ENCODE measurements at places on chromosomes 2 and 18.

GRCh38 chr18:63150942-63151421 lies 168.6 kb downstream of the BCL2 start:
- no peak for DNase-seq

GRCh38 chr2:4416431-4416830 lies 713.1 kb downstream of the DCDC2C start:
- no peak for DNase-seq

GRCh38 chr2:66559672-66560071 lies 124.7 kb downstream of the MEIS1 start:
- no peak for DNase-seq

- DNase-seq, result no peak
Observed at GRCh38 chr2:157440404-157441071, 3.4 kb downstream of the CYTIP start.

DNA sequence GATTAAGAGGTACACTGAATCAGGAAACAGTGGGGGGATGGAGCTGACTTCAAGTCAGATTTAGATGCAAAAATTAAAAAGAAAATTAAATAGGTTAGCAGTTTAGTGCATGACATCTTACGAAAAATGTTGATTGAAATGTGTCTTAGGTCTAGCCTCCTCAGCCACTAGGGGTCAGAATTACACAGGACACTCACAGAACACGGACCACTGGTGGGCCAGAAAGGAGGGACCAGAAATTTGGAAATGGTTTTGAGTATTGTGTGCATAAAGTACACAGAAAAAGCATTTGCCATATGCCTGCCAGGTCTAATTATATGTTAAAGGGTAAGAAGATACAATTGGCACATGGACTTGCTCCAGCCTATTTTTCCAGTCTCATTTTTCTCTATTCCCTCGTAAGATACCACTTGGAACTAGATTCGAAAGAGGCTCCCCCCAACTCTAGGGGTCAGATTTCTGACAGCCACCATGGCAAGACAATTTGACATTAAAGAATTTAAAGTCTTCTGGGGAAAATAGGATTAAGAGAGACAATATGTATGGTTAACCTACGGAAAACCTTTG lies 550.2 kb upstream of the SETBP1 start:
- peak; percentile 29 for DNase-seq

DNA sequence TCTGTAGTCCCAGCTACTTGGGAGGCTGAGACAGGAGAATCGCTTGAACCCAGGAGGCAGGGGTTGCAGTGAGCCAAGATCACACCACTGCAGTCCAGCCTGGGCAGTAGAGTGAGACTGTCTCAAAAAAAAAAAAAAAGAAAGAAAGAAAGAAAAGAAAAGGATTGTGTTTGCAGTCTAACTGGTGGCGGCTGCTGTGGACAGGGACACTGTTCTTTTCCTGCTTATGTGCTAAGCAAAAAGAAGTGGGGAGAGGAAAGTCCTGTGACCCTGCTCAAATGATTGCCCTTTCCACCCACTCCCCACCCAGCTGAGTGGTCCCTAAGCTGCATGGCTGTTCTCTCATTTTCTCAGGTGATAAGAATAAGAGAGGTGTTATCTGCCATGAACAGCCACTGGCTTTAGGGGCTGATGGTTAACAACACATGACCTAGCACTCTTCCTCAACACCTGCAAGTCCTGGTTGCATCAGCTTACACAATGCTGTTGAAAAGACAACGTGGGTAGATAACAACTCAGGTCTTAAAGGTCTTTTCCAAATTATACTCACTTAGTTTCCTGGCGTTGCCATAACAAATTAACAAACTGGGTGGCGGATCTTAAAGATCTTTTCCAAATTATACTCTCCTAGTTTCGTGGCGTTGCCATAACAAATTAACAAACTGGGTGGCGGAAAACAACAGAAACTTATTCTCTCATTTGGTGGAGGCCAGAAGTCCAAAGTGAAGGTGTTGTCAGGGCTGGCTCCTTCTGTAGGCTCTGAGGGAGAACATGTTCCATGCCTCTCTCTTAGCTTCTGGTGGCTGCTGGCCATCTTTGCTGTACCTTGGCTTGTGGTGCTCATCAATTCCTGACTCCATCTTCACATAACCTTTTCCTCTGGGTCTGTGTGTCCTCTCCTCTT lies 90.3 kb upstream of the RTN4 start:
- DNase-seq, result no peak

DNA sequence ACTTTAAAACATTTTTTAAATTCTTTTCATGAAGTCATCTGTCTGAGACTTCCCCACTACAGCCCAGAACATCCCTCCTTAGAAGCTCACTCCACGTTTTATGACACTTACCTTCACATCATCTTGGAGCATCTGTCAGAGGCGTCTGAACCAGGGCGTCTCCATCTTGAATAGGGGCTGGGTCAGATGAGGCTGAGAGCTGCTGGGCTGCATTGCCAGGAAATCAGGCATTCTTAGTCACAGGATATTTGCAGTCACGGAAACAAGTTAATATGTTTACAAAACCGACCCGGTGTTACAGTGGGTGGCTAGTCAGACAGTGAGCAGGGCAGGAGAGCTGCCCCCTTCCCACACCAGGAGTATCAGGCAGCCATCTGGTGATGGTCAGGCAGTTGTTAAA lies 456.5 kb downstream of the FBXO15 start:
- no peak for DNase-seq

- DNase-seq, result no peak
Observed at GRCh38 chr2:112174383-112174782, 36.2 kb downstream of the FBLN7 start.

DNA sequence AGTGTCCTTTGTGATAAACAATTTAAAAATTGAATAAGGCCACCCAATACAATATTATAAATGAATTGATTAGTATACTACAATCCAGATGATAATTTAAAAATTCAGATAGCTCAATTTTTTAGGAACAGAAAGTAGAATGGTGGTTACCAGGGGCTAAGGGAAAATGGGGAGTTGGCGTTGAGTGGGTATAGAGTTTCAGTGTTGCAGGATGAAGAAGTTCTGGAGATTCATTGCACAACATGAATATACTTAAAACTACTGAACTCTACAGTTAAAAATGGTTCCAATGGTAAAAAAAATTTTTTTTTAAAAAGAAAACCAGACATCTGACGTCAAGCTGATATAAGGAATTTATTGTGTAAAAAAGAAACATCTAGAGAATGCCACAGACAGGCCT lies 20.9 kb downstream of the SLC39A6 start:
- no peak for DNase-seq

- no peak for DNase-seq
Observed at GRCh38 chr2:105886687-105887086, 142.0 kb downstream of the NCK2 start.

Measured in bone marrow (tissue), 2 donors.